Amniotic stem cell (primary cell): ENCODE measurements at places on chromosomes 2 and 18.
A peak's percentile ranks its signal among the peaks of the same experiment; 100 is the strongest.

GRCh38 chr2:31240381-31241365 is 6.7 kb downstream of the EHD3 start:
- no peak for DNase-seq

- DNase-seq, result no peak
Measured at GRCh38 chr18:25915907-25916306, 174.5 kb downstream of the SS18 start.

DNA sequence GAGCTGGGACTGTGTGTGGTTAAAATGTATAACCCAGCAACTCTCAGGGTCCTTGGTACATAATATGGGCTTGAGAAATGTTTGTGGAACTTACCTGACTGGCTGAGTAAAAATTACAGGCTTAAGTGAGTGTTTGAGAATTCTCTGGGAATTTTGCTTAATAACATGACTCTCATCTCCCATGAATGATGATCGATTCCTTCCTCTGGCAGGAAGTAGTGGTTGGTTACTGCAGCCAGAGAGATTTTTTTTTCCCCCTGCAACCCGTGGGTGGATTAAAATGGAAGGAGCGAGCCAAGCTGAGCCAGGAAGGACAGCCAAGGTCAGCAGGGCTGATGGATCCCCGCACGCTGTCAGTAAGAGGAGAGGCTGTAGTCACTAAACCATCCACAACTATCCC is 40.6 kb upstream of the RFX8 start:
- no peak for DNase-seq

GRCh38 chr2:25314514-25315315 is 27.0 kb downstream of the DNMT3A start:
- no peak for DNase-seq

GRCh38 chr18:52682260-52682659 is 342.3 kb downstream of the DCC start:
- no peak for DNase-seq

GRCh38 chr2:190682168-190682567 is 33.3 kb downstream of the NAB1 start:
- DNase-seq, result no peak

DNA sequence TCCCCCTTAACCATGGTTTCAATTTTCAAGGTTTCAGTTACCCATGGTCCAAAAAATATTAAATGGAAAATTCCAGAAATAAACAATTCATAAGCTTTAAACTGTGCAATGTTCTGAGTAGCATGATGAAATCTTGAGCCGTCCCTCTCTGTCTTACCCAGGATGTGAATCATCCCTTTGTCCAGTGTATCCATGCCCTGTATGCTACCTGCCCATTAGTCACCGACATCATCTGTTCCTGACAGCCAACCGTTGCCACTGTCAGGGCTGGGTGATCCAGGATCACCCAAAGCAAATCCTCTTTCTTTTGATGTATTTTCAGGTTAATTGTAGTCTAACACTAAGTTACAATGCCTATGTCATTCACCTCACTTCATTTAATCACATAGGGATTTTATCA is 15.7 kb upstream of the OLA1 start:
- DNase-seq, result no peak

GRCh38 chr2:128178650-128179460 is 87.9 kb downstream of the UGGT1 start:
- peak; percentile 21 for DNase-seq

DNA sequence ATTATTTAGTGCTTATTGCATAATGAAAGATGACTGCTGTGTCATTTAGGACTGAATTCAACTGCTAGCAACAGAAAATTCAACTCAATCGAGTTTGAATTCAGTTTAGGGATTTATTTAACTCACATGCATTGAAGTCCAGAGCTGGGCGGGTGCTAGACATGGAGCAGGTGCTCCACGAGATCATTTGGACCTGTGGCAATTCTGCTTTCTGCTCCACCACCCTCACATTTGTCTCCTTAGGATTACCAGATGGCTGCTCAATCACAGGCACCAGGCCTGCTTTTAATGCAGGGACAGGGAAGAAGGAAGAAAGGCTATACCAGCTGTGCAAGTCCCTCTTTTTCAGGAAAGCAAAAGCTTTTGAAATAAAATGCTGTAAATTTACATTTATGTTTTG is 572.9 kb upstream of the SLC8A1 start:
- no peak for DNase-seq

DNA sequence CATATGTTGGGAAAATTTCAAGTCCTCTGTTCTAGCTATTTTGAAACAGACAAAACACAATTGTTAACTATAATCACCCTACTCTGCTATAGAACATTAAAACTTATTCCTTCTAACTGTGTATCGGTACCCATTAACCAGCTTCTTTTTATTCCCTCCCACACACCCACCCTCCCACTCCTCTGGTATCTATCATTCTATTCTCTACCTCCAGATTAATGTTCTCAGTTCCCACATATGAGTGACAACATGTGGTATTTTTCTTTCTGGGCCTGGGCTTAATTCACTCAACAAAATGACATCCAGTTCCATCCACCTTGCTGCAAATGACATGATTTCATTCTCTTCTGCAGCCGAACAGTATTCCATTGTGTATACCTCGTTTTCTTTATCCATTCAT is 43.3 kb downstream of the EXOC6B start:
- DNase-seq, result no peak

GRCh38 chr2:235610696-235611257 is 116.9 kb downstream of the AGAP1 start:
- no peak for DNase-seq

GRCh38 chr2:25018681-25019080 is 23.2 kb upstream of the EFR3B start:
- no peak for DNase-seq

DNA sequence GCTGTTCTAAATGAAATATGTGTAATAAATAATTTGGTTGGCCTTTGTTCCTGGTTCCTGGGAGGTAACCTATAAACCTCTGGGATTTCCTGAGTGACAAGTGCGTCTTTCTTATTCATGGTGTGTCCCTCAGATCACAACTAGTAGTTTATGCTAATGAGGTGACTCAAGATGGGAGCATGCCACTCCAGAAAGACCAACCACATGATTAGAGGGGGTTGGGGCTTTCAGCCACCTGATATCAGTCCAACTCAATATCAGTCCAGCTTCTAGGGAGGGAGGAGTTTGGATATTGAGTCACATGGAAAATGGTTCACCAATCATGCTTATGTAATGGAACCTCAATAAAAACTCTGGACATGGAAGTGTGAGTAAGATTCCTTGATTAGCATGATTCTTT is 96.6 kb downstream of the QPCT start:
- no peak for DNase-seq

DNA sequence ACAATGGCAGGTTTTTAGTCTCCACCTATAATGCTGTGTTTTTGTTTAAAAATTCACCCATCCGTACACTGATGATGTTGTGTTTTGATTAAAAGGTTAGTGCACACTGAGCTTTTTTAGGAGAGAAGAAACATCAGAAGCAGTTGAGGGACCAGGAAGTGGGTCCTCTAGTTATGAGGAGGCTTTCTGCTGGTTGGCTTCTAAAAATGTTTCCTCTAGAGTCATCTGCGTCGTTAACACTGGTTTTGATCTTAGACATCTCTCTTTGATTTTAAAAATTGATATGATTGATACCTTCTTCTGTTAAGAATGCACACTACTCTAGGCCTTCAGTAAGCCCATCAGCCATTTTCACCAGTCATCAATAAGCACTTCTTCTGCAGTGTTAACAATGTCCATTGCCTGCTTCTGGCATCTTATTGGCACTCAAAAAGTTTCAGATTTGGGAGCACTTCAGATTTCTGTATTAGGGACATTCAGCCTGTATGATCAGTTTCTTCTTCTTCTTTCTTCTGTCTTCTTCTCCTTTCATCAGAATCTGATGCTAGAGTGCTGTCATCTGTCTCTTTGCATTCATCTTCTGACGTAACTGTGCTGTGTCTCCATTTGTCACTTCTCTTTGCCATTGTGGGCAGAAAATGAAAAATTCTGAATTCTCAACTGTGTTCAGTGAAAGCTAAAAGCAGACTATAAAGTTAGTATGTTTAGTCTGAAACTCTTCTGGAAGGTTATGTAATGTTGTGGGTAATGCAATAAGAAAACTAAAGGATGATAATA is 56.3 kb downstream of the PHLPP1 start:
- DNase-seq, result no peak

GRCh38 chr2:64595397-64596176 is 58.1 kb downstream of the SERTAD2 start:
- DNase-seq, result no peak

- DNase-seq, result no peak
Measured at GRCh38 chr2:196702641-196703040, 63.1 kb downstream of the CCDC150 start.

GRCh38 chr18:27428120-27428519 is 243.0 kb upstream of the CHST9 start:
- DNase-seq, result no peak

DNA sequence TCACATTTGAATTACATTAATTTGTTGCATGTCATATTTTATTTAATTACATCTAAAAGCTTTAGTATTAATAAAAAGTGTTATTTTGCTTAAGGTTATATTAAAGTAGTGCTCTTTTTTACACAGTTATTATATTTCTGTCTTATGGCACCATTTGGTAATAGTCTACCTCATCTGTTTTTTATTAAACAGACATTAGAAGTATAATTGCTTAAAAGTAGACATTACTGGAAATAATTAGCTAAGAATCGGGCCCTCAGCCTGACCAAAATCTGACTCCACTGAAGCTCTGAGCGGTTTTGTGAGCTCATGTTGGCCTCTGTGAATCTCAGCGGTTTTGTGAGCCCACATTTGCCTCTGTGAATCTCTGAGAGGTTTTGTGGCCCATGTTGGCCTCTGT is 102.5 kb upstream of the SNTG2 start:
- DNase-seq, result no peak

DNA sequence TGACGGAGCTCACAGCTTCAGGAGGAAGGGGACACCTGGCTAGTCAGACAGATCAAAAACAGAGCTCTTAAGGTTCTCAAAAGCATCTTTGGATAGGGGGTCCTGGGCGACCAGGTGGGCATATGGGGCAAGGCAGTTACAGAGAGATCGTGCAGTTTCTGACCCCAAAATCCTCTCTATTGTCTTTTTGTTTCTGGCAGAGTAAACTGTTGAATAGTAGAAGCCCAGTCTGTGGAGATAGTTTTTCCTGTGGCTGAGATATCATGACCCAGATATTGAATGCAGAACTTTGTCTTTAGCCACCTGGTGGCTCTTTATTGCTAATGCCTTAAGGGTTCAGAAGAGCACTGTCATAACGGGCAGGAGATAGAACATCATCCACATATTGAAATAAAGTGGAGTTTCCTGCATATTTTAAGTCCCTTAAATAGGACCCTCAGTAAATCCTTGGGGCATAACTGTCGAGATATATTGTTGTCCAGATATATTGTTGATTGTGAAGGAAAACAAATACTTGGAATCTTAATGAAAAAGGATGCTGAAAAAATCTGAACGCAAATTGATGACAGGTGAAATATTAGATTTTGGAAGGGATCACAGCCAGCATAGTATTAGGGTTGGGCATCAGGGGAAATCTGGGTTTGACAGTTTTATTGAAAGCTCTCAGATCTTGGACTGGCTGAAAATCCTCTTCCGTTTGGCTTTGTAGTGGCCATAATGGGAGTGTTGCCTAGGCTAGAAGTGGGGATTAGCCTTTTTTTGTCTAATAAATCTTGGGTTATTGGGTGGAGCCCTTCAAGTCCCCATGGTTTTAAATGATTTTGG is 14.1 kb upstream of the ZDBF2 start:
- no peak for DNase-seq

DNA sequence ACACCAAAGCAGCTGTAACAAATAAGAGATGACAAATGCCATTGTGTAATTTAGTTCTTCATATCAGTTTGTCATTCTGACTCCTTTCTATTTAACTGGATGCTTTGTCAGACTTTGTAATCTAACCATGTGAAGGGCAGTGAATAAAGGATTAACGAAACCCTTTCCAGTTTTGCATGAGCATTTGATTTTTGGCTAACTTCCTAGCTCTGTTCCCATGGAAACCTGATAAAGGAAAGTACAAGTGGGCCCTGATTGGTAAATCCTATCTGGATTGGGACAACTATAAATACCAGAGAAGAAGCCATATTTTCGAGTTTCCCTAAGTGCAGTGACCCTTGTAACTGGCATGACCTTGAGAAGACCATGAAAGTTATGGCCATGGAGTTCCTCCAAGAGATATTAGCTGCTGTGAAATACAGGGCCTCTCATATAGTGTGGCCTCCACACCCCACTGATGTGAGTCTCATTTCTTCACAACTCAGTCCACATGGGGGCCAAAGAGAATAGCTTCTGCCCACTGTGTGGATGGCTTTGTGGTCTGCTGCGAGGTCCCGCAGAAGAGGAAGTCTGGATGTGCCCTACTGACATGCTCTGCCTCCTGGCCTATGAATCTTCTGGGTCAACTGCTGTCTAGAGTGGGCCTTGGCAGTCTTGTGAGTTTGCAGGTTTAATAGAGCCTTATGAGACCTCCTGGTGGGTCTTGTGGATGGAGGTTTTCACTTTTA is 38.2 kb upstream of the CYP1B1 start:
- no peak for DNase-seq

GRCh38 chr2:112705575-112705974 is 15.2 kb upstream of the NT5DC4 start:
- no peak for DNase-seq

GRCh38 chr18:53920312-53921075 is 304.0 kb downstream of the MBD2 start:
- DNase-seq, result no peak

DNA sequence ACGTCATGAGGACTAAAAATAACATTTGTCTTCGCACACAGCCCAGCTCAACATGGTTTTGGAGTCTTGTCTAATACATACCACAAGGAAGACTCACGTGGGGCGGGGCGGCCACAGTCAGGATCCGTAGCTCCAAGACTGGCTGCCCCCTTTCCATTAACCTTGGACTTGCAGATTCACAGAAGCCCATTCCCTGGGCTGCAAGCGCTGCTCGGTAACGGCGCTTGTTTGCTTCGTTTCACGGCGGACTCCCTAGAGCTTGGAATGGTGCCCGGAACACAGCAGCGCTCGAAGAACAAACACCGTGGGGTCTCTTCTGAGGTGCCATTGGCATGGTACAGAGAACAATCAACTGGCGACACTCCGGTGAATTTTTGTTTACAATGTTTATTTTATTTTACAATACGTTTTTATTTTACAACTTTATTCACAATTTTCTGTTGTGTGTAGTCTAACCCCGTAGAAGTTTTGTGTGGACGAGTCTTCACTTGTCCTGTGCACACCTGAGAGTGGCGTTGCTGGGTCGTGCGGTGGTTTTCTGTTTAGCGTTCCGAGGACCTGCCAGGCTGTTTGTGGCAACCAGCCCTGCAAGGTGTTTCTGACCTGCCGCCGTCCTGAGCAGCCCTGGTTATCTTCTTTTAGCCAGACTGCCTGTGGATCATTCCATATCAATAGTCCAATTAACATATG is 126.5 kb downstream of the GALR1 start:
- DNase-seq, result no peak

GRCh38 chr2:32832821-32833220 is 113.9 kb upstream of the LTBP1 start:
- no peak for DNase-seq

GRCh38 chr2:29117636-29118303 is 2.6 kb downstream of the CLIP4 start:
- DNase-seq, result no peak

- no peak for DNase-seq
Measured at GRCh38 chr2:160301420-160301819, 101.3 kb upstream of the ITGB6 start.
